ENCODE measurements at places on chromosomes 12 and 14. TPM values are rescaled to one million over a fixed set of nuclear protein-coding genes. Genes with fewer than 3 reads are reported as not detected.

The HOXC12 gene
- not detected for total RNA-seq

- no peaks in the 10 kb centered on the region for H3K27me3 ChIP-seq
- no peak overlapping the region for H3K4me3 ChIP-seq
- no peaks in the 10 kb centered on the region for H3K4me1 ChIP-seq
- H3K36me3 ChIP-seq: no peaks in the 10 kb centered on the region
These were observed 104.7 kb upstream of the SLCO1B1 start for GRCh38 chr12:21026302-21026701.

The STON2 gene
- total RNA-seq: 40.4 TPM

- peaks cover 27% of the 10 kb centered on the region for H3K4me1 ChIP-seq
- peak overlapping the region; percentile 97 for H3K27ac ChIP-seq
- no peak for DNase-seq
- H3K4me3 ChIP-seq: peak overlapping the region; percentile 98
These were observed 788 bp downstream of the SFSWAP start for GRCh38 chr12:131711551-131712205.

GRCh38 chr12:110922652-110923051, 2.3 kb upstream of the MYL2 start:
- H3K27ac ChIP-seq: no peak overlapping the region
- H3K27me3 ChIP-seq: peaks cover 29% of the 10 kb centered on the region
- no peak for DNase-seq
- H3K4me1 ChIP-seq: no peaks in the 10 kb centered on the region

GRCh38 chr12:71160585-71160984, 2.8 kb upstream of the TSPAN8 start:
- no peak overlapping the region for H3K4me3 ChIP-seq
- DNase-seq: no peak

The RD3L gene
- not detected for total RNA-seq

The HOXC9 gene
- 0.36 TPM for total RNA-seq

GRCh38 chr12:22700106-22700505, 75.1 kb downstream of the ETNK1 start:
- H3K27me3 ChIP-seq: no peaks in the 10 kb centered on the region
- H3K4me1 ChIP-seq: no peaks in the 10 kb centered on the region
- DNase-seq: no peak
- peak overlapping the region; percentile 15 for H3K27ac ChIP-seq

GRCh38 chr14:64061706-64062105, 208.9 kb downstream of the SYNE2 start:
- DNase-seq: no peak
- H3K36me3 ChIP-seq: peaks cover 28% of the 10 kb centered on the region
- H3K4me3 ChIP-seq: no peak overlapping the region
- H3K4me1 ChIP-seq: peaks cover 7% of the 10 kb centered on the region

The INSM2 gene
- total RNA-seq: 0.12 TPM

- H3K27ac ChIP-seq: peak overlapping the region; percentile 79
- H3K27me3 ChIP-seq: peaks cover 45% of the 10 kb centered on the region
- no peak for DNase-seq
- peak overlapping the region; percentile 68 for H3K4me3 ChIP-seq
- H3K36me3 ChIP-seq: no peaks in the 10 kb centered on the region
- peaks cover 16% of the 10 kb centered on the region for H3K4me1 ChIP-seq
These were observed 3.5 kb downstream of the DEGS2 start for GRCh38 chr14:100155756-100156616.

The FAM181A gene
- total RNA-seq: not detected

The KCNA1 gene
- total RNA-seq: 0.26 TPM

The CHURC1 gene
- 45.3 TPM for total RNA-seq

DNA sequence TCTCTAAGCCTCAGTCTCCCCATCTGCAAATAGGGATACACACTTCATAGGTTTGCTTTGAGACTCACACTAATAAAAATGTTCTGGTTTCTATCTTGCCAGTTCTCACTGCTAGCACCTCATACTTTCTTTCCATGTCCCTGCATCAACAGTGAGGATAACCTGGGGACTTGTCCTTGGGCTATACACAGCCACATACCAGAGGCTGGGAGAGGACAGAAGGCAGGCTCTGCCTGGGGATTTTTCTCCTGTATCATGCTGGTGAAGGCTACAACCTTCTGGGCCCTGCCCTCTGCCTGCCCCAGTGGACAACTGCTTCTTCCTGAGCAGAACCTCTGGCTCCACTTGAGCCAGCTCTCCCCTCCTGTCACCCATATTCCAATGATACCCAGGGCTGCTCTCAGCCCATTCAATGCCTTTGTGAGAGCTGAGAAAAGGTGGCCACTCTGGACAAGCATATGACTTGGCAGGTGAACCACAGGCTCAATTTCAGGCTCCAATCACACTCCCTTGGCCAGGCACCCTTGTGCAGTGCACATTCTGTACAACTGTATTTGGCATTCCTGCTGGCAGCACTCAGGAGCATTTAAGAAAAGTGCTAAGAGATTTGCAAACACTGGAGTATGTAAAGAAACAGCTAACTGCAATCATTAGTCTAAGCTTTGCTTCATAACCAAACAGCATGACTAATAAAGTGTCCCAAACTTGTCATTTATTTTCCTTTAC, 135.8 kb upstream of the VRK1 start:
- H3K27me3 ChIP-seq: peaks cover 13% of the 10 kb centered on the region
- DNase-seq: no peak
- H3K4me1 ChIP-seq: peaks cover 23% of the 10 kb centered on the region
- H3K27ac ChIP-seq: no peak overlapping the region
- no peak overlapping the region for H3K4me3 ChIP-seq

DNA sequence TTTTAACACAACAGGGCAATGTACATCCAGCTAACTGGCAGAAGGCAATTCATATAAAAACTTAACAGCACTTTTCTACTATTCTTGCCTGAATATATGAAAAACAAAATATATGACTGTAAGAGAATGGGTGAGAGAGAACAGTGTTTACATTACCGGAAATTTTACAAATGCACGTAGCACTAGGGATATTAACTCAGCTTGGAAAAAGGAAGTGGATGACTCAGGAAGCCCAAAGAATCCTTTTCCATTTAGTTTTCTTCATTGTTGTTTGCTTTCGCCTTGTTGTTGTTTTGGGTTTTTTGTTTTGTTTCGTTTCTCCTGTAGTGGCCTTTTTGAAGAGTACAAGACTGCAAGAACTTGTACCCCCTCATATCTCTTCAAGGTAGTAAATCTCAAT, 295.5 kb downstream of the EGLN3 start:
- peaks cover 19% of the 10 kb centered on the region for H3K27me3 ChIP-seq
- no peak for DNase-seq
- no peak overlapping the region for H3K27ac ChIP-seq
- H3K4me1 ChIP-seq: no peaks in the 10 kb centered on the region
- peaks cover 4% of the 10 kb centered on the region for H3K36me3 ChIP-seq

DNA sequence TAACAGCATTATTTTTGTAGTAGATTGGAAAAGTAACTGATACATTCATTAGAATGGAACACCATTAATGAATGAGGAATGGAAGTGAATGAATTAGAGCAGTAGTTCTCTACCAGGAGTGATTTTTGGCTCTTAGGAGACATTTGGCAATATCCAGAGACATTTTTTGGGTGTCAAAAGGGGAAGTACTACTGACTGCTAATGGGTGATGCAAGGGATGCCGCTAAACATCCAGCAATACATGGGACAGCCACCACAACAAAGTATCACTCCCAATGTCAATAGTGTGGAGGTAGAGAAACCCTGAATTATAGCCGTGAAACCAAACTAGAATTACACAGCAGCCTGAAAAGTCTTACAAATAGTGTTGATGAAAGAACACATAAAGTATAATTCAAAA, 1.5 kb downstream of the CHURC1 start:
- peak overlapping the region; percentile 91 for H3K4me3 ChIP-seq
- no peak for DNase-seq
- H3K4me1 ChIP-seq: peaks cover 16% of the 10 kb centered on the region
- H3K27ac ChIP-seq: no peak overlapping the region
- H3K27me3 ChIP-seq: no peaks in the 10 kb centered on the region
- no peaks in the 10 kb centered on the region for H3K36me3 ChIP-seq

GRCh38 chr14:76293923-76294322, 82.0 kb upstream of the ESRRB start:
- DNase-seq: peak; percentile 20
- peak overlapping the region; percentile 57 for H3K27ac ChIP-seq
- peaks cover 4% of the 10 kb centered on the region for H3K27me3 ChIP-seq
- H3K4me1 ChIP-seq: peaks cover 9% of the 10 kb centered on the region
- H3K4me3 ChIP-seq: no peak overlapping the region

The ENDOU gene
- total RNA-seq: 3.7 TPM

DNA sequence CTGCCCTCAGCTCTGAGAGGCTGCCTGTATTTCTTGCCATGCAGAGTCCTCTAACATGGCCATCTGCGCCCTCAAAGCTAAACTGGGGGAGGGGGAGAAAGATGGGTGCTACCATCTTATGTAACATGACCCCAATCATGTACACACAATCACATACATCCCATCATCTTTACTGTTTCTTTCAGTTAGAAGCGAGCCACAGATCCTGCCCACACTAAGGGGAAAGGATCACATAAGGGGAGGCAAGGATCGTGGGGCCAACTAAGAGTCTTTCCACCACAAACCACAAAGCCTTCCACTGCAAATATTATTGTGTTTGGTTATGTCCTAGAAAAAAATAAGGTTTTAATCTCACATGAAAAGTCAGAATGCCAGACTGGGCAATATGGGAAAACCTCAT, 11.8 kb upstream of the AMN1 start:
- no peak for DNase-seq
- no peak overlapping the region for H3K4me3 ChIP-seq
- H3K4me1 ChIP-seq: no peaks in the 10 kb centered on the region
- H3K27ac ChIP-seq: no peak overlapping the region
- no peaks in the 10 kb centered on the region for H3K27me3 ChIP-seq

The PSMA6 gene
- 172 TPM for total RNA-seq

GRCh38 chr14:36070720-36071043, 105.8 kb downstream of the PTCSC3 start:
- peaks cover 9% of the 10 kb centered on the region for H3K4me1 ChIP-seq
- H3K27me3 ChIP-seq: peaks cover 11% of the 10 kb centered on the region
- no peaks in the 10 kb centered on the region for H3K36me3 ChIP-seq

DNA sequence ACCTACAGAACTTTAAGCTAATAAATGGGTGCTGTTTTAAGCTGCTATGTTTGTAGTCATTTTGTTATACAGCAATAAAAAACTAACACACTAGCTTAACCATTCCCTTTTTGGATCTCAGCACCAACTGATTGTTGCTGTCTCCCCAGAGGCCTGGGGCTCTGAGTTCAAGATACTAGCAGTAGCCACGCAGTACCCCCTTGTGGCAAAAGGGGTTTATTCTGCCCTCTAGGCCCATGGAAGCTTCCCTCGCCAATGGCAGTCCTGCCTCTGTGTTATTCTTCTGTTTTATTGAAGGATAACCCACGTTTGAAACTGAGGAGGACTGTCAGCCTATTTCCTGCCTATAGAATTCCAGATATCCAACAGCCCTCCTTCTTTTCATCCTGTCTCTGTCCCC, 455.3 kb upstream of the ATP2B1 start:
- H3K27me3 ChIP-seq: no peaks in the 10 kb centered on the region
- no peaks in the 10 kb centered on the region for H3K36me3 ChIP-seq
- DNase-seq: no peak
- H3K4me1 ChIP-seq: peaks cover 6% of the 10 kb centered on the region

GRCh38 chr12:117450209-117450608, 88.8 kb upstream of the NOS1 start:
- H3K27ac ChIP-seq: no peak overlapping the region
- DNase-seq: no peak
- peaks cover 44% of the 10 kb centered on the region for H3K27me3 ChIP-seq
- no peak overlapping the region for H3K4me3 ChIP-seq
- no peaks in the 10 kb centered on the region for H3K36me3 ChIP-seq
- H3K4me1 ChIP-seq: peaks cover 20% of the 10 kb centered on the region

DNA sequence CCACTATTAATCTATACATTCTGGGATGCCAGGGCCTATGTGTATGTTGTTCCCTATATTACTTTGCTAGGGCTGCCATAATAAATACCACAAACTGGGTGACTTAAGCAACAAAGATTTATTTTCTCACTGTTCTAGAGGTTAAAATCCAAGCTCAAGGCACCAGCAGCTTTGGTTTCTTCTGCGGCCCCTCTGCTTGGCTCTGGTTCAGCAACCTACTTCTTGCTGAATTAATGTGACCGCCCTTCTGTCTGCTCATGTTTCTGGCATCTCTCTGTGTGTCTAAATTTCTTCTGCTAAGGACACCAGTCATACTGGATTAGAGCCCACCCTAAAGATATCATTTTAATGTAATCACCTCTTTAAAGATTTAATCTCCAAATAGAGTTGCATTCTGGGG, 84.7 kb downstream of the ZNF664 start:
- no peak overlapping the region for H3K27ac ChIP-seq
- H3K27me3 ChIP-seq: peaks cover 4% of the 10 kb centered on the region

GRCh38 chr14:77123381-77124325, 17.9 kb downstream of the ZDHHC22 start:
- no peak for DNase-seq
- H3K27me3 ChIP-seq: peaks cover 62% of the 10 kb centered on the region
- H3K36me3 ChIP-seq: peaks cover 5% of the 10 kb centered on the region
- peak overlapping the region; percentile 93 for H3K27ac ChIP-seq

GRCh38 chr14:91115986-91116770, 2.3 kb downstream of the DGLUCY start:
- H3K36me3 ChIP-seq: peaks cover 27% of the 10 kb centered on the region
- DNase-seq: no peak
- peaks cover 48% of the 10 kb centered on the region for H3K4me1 ChIP-seq

The NINJ2 gene
- total RNA-seq: 1.2 TPM

Data from type B pancreatic cell (in vitro differentiated cells).